ENCODE measurements at places on chromosomes 6 and 20.

DNA sequence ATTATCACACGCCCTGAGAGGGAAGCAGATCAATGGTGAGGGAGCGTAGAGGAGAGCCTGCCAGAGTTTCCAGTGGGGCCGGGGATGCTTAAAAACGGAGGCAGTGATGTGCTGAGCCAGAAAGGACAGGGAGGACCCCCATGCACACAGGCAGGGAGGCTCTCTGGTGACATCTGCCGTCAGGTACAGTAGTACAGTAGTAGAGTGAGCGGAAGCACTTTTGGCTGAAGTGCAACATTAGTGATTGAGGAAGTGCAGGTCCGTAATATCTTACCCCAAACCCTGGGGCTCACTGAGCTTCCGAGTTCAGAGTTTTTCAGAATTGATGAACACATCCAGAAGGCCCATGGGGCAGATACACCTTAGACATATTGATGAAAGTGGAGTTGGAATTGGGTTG, 42.1 kb downstream of the GFRA4 start:
- DNase-seq = no peak

GRCh38 chr20:39899881-39900280, 789.2 kb downstream of the MAFB start:
- DNase-seq = no peak

DNA sequence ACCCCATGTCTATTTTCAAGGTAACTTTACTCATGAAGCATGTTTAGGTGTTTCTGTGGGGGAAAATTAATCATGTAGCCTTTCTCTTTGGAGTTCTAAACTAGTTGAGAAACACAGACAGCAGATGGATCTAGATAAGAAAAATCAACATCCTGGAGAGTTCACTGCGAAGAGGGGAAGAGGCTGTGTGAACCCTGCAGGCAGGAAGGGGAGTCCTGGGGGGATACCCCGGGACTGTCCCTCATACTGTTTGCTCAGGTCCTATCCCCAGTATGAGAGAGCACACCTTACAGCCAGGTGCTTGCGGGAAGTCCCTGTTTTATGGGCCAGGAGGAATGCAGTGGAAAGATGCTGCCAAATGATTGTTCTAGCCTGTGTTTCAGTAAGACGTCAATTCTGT, 32.7 kb downstream of the CHMP4B start:
- DNase-seq = no peak

DNA sequence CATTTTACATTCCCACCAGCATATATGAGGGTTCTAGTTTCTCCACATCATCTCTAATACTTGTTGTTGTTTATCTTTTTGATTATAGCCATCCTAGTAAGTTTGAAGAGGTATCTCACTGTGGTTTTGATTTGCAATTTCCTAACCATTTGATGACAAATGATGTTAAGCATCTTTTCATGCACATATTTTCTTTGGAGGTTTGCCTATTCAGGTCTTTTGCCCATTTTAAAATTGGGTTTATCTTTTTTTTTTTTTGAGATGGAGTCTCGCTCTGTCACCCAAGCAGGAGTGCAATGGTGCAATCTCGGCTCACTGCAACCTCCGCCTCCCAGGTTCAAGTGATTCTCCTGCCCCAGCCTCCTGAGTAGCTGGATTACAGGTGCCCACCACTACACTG, 4.0 kb downstream of the RBCK1 start:
- no peak for DNase-seq

DNA sequence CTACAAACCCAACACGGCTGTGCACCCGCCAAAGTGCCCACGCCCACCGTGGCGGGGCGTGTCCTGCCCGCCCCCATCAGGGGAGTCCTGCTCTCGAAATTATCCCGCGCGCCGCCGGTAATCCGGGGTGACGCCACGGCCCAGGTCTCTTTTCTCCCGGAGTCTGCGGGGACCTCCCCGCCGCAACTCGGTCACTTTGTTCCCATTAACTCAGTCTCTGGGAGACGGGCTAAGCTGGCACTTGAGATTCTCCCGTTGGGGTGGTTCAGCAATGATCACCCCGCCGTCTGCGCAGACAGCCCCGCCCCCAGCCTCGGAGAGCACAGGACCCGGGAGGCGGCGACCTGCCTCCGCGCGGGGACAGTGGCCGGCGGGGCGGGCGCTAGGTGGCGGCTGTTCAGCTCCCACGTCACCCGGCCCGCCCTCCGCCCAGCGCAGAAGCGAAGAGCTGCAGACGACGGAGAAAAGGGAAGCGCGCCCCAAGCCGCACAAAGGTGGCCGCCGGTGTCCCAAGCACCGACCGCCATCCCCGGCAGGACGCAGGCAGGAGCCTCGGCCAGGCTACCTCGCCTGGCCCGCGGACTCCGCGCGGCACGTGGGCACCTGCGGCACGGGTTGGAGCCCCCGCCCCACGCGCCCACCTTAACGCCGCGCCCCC, 31.5 kb downstream of the SF3B5 start:
- DNase-seq = peak; percentile 86

DNA sequence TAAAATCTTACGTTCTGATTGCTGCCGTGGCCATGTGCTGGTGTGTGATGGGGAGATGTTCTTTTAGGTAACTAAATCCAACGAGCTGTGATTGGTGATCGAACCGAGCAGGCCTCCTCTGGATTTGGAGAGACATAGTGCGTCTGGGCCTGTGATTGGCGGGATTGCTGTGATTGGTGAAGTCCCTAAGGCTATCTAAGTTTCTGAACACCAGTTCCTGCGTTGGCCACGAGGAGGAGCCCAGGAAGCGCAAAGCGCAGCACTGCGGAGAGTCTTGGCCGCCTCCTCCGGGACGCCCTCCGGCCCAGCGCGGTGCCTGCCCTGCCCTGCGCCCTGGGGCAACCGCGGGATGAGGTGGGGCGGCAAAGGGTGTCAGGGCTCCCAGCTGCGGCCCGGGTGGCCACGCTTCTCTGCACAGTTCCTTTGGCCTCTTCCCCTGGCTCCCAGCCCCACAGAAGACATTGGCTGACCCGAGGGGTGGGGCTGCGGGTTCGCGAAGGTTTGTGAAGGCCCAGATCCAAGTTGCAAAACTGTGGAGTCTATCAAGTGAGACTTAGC, 33.0 kb downstream of the HNF4A start:
- no peak for DNase-seq

- no peak for DNase-seq
Observed at GRCh38 chr6:143290206-143290605, 160.3 kb downstream of the ADAT2 start.

DNA sequence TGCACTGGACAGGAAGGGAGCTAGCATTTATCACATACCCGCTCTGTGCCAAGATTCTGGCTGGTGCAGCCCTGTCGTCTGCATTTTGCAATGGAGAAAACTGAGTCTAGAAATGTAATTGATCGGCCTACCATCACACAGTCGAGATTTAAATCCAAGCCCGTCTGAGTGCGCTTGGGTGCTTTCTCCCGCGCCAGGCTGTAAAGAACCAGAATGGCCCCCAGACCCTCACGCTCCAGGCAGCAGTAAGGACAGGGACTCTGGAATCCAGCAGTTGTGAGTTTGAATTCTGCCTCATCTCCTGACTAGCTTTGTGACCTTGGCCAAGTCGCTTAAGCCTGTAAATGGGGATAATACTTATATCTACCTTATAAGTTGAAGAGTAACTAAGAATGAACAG, 10.8 kb downstream of the DYNLRB1 start:
- DNase-seq = no peak

DNA sequence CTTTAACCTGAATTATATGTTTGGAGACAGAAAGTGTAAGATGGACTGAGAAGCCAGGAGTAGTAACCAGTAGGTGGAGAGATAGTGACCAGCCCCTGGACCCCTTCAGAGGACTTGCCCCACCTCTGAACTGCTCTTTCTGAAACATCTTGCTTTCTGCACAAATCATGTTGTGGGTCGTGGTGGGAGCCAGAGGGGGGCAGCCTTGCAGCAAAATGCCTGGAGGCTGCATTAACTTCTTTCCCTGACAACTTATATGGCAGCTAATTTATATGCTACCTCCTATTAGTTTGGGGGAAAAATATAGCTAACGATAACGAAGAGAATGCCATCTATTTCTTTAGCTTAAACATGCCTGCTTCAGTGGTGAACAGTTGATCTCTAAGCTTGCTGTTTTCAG, 859.8 kb downstream of the MAFB start:
- DNase-seq = no peak

- DNase-seq = no peak
Observed at GRCh38 chr20:58056921-58057686, 171.3 kb downstream of the ANKRD60 start.

- DNase-seq = no peak
Observed at GRCh38 chr20:61170496-61171320, 81.4 kb upstream of the CDH4 start.

DNA sequence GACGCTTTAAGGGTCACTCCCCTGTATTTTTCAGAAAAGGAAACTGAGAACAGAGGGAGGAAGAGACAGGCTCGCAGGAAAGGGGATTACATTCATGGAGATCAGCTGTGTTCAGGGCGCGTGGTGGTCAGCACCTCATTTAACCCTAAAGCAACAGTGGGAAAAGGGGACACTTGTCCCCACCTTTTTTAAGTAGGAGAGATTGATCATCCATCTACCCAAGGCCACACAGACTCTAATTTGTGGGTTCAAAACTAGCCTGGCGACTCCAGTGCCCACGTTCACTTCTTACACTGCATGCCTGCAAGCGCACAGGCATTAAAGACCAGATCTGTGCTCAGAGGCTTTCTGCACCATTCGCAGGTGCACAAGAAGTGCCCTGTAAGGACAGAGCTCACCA, 167.9 kb upstream of the SNX9 start:
- no peak for DNase-seq

GRCh38 chr6:12342664-12343063, 52.5 kb downstream of the EDN1 start:
- DNase-seq = no peak

GRCh38 chr6:14919038-14919670, 326.7 kb upstream of the JARID2 start:
- DNase-seq = no peak

GRCh38 chr6:161038229-161039031, 46.9 kb downstream of the MAP3K4 start:
- no peak for DNase-seq

- no peak for DNase-seq
Observed at GRCh38 chr6:157305670-157306653, 17.4 kb downstream of the TMEM242 start.

- DNase-seq = no peak
Observed at GRCh38 chr20:40738976-40739375, 49.9 kb upstream of the MAFB start.

GRCh38 chr20:53760025-53760441, 166.4 kb upstream of the ZNF217 start:
- no peak for DNase-seq

GRCh38 chr6:52871621-52872020, 31.0 kb upstream of the GSTA5 start:
- no peak for DNase-seq

Measured in KG1 (cell line).